Thymus (tissue), 14 donors: ENCODE measurements at places on chromosomes 5 and 9. TPM values are rescaled to one million over a fixed set of nuclear protein-coding genes. Genes with fewer than 3 reads are reported as not detected.

CPEB4 gene
- 5.8 TPM for polyA plus RNA-seq

MARVELD2 gene
- polyA plus RNA-seq: 2.8 TPM

SAXO1 gene
- polyA plus RNA-seq: 0.02 TPM

DNA sequence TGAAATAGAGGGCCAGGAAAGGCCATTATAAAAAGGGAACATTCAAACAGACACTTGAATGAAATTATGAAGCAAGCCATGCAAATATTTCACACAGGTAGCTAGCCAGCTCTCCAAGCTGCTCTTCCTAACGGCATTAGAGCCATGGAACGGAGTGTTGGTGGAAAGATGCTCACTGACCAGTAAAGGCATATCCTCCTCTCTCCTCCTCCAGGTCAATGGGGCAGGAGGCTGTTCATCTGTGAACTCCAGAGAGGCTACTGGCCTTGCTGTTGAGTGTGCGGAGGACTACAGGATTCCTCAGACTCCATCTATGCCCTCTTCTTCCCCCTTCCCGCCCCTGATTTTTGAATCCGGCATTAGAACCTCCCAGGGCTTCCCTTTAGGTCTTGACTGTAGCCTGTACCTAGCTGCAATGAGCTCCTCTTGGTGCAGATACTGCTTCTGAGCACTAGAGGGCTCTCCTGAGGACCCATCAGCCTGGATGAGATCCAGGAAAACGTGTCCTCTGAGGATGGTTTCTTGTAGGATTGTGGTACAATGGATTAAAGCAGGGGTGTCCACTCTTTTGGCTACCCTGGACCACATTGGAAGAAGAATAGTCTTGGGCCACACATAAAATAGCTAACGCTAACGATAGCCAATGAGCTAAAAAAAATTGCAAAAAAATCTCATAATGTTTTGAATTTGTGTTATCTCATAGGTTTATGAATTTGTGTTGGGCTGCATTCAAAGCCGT is 162.2 kb downstream of the SREK1 start:
- DNase-seq: peak; percentile 13

DNA sequence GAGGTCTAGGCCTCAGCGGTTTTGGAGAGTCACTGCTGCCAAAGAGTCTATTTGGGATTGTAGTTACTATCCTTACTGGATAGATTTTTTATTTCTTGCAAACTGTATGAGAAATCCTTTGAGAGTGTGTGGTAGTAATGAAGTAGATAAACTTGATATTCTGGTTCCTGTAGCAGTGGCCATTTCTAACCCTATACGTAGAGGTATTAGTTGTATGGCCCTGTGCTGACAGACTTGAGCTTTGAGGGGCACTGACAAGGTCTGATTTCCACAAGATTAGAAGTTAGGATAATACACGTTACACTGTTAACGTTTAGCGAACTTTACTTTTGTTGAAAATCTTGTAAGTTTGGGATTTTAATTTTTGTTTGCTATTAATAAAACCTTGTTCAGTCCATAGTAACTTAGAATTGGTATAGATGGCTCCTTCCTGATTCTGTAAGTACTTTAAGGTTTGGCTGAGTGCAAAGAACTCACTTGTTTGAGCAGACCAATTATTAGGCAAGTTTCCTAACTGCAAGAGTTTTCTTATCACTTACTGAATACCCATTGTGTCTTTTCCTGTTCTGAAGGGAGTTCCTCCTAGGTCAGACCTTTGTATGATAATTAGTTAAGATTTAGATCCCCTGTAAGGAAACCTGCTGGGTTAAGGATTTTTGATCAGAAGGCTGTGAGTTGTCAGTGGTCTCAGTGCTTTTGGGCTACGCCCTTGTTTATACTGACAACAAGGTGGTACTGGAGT is 31.4 kb downstream of the GCNT1 start:
- DNase-seq: no peak

DNA sequence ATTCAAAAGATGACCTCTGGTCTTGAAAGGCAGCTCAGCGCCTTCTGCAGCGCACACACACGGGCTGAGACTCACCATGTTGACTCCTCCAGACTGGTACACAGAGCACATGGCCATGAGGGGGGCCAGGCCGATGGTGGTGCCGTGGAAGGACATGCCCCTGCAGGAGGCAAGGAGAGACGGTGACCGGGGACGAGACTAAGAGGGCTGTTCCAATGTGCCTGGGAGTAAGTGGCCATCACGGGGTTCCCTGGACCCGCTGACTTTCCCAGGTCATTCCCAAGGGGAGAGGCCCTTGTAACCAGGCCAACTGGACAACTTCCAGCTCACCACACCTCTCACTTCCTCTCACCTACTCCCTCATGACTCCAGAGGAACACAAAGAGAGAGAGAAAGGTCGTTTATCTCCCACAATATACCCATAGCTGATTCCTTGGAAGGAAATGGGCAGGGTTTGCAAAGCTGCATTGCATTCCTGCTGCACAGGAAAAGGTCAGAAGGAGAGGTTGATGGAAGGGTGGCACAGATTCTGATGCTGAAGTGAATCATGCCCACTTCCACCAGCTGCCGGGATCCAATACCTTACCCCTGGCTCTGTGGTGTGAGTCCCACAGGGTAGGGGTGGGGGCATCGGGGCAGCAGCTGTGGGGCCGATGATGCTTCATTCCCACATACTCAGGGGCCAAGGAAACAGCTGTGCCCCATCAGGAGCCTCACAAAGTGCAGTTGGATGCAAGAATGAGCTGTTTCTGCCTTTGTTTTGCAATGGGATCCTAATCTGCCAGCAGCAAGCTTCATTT is 47.2 kb downstream of the NIPAL4 start:
- no peak for DNase-seq

DNA sequence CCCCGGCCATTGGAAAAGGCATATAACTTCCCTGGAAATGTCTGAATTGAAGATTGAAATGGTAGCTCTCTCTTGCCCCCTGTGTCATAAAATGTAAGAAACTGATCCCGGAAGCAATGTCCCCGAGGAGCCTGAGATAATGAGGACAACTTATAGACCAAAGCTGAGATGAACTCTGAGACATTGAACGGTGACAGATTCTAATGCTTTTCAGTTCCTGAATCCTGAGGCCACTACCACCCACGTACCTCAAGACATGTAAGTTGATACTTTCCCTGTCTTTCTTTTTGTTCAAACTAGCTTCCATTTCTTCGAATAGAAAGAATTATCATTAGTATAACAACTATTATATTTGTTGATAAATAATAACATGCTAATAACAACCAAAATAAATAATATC is 51.0 kb downstream of the KIF4B start:
- no peak for DNase-seq

- DNase-seq: no peak
Measured at GRCh38 chr9:2755285-2755684, 38.0 kb downstream of the KCNV2 start.

GRCh38 chr5:6468870-6469269 is 20.2 kb downstream of the UBE2QL1 start:
- no peak for DNase-seq

- no peak for DNase-seq
Measured at GRCh38 chr5:101580591-101580990, 677.5 kb upstream of the ST8SIA4 start.
